ENCODE measurements at places on chromosomes 12 and 14.

DNA sequence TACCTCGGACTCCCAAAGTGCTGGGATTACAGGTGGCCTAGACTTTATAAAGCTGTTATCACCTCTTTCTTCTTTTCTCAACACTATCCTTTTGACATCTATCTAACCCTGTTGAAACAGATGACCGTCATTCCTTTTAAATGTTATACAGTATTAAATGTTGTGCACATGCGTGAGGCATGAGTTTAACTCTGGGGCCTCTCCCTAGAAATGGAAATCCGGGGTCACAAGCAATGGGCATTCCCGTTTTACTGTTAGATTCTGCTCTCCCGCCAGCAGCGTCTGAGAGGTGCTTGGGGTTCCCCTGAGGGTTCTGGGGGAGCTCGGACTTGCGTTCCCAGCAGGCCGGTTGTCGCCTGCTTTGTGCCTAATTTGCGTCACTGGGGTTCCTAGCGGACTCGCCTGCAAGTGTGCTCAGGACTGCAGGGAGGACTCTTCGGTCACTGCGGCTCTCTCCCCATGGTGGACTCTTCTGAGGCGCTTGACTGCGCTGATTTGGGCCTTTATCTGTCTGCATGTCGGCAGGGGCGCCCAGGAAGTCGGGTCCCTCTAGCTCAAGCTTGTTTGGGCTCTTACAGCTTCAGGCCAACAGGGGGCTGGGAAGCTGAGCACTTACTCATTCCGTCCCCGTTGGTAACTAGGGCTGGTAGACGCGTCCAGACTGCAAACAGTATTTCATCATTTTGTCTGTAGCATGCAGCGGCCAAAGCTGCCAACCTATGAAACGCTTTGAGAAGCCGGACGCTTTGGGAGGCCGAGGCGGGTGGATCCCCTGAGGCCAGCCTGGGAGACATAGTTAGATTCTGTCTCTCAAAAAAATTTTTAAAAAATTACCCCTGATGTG lies 1.2 kb upstream of the RAN start:
- DNase-seq = peak; percentile 43

GRCh38 chr12:124665511-124665910 lies 98.1 kb upstream of the NCOR2 start:
- DNase-seq = no peak

DNA sequence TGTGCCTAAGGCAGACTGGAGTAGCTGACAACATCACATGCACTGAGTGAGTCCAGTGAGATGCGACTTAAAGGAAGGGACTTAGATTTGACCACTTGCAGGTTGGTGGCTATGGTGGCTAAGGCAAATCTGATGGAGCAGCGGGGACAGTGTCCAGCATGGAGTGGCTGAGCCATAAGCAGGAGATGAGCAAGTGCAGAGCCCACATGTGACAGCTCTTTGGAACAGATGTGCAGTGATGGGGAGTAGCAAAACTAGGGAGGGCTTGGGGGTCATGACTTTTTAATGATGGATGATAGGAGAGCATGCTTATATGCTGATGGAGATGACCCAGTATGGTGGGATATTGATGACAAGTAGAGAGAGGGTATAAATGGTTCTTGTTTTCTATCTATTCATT lies 80.2 kb downstream of the PELI2 start:
- no peak for DNase-seq

DNA sequence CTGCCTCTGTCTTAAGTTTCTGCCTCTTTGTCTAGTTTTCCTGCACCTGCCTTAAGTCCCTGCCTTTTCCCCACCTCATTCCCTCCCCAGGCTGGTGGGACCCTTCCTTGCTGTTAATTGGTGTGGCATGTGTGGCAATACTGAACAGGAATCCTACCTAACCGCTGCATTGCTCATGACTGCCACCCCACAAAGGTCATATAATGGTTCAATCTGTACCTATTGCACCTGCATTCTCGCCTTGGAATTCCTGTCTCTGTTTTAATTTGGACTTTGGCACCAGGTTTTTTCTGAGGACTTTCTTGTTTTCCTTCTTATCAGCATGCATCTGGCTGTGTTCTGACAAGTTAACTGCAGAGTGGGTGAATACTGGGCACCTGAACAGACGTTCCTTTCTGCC lies 966.2 kb upstream of the TMEM132C start:
- no peak for DNase-seq

- DNase-seq = no peak
These were observed 36.5 kb downstream of the SSH1 start for GRCh38 chr12:108820707-108821406.

DNA sequence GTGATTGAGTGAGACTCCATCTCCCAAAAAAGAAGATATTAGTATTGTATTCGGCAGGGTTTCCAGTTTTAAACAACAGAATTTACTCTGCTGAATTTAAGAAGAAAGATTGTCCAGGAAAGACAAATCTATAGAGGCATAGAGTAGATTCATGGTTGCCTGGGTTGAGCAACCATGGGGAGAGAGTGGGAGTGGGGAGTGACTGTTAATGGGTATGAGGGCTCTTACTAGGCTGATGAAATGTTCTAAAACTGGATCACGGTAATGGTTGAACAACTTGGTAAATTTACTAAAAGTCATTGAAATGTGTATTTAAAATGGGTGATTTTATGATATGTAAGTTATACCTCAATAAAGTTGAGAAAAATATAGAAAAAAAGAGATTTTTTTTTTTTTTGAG lies 13.9 kb upstream of the C12orf76 start:
- no peak for DNase-seq

DNA sequence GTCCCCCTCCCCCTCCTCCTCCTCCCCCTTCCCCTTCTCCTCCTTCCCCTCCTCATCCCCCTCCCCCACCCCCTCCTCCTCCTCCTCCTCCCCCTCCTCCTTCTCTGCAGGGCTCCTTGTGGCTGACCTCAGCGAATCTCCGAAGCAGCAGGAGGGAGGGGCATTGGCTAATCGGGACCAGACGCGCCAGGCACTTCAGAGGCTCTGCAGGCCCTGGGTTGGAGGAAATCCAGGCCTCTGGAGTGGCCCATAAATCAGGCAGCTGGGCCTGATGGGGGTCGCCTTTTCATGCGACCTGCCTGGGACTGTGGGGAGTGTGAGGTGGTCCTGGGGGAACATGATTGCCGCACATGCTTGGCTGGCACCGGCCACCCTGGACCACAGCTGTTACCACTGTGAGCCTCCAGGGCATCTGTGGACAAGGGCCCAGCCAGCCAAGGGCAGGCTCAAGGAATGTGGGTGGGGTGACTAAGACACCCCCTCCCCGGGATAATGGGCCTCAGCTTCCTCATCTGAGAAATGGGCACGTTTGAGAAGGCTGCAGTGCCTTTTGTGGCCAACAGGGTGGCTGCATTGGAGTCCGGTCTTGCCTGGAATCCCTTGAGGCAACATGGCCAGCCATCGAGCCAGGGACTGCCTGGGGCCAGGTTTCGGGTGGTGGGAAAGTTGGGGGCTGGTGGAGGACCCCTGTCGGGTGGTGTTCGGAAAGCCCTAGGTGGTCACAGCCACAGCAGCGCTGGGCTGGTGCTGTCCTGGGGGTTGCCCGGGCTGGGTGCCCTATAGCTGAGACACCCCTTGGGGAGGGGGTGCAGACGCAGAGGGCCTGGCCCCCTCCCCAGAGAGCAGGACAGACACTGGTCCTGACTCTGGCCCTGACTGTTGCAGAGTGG lies 12.0 kb downstream of the KIF26A start:
- no peak for DNase-seq

- DNase-seq = peak; percentile 28
These were observed 178.9 kb upstream of the NRXN3 start for GRCh38 chr14:77991128-77991772.

DNA sequence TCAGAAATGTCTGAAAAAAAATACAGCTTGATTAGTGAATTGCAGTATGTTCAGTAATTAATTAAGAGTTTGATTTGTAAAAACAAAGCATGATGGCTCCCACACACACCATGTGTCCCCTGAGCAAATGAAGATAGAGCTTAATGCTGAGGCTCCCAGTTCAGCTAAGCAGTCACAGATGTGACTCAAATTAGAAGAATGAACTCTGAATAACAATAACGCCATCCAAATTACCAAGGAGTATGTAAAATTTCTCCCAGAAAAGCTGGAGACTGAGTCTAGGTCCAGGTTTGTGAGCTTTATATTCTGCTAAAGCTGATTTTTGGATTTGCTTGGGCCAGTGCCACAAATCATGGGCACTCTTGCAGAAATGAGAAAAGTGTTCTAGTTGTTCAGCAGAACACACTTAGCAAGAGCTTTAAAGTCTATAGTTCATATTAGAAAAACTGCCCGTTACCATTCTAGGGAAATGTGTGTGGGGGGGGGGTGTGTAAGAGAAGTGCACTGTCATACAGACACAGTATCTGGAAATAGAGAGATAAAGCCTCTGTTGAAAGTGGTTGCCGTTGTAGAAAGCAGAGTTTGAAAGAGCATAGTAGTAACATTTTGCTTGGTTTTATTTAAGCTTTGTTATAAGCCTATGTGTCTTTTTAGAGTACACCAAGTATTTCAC lies 253.1 kb downstream of the BCAT1 start:
- DNase-seq = no peak

- DNase-seq = no peak
These were observed 49.7 kb downstream of the FAM222A start for GRCh38 chr12:109763201-109763841.

GRCh38 chr14:74649167-74649566 lies 37.1 kb upstream of the LTBP2 start:
- no peak for DNase-seq

DNA sequence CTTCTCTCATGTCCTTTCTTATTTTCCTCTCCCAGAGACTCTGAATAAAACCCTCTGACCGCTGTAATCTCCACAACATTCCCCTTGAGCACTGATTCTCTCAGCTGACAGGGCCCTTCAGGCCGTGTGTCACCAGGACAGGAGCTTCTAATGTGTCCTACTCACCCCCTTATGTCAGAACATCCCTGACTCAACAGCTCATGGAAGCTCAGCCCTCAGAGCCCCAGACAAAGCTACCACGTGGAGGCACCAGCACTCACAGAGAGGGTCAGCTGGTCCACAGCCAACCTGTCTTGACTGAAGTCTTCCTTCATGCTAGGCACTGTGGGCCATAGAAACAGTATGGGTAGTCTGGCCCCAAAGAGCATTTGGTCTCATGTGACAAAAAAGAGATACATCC lies 49.8 kb downstream of the SMUG1 start:
- no peak for DNase-seq

Data from ACHN (cell line).